H9 (cell line): ENCODE measurements at places on chromosomes 3 and 15. TPM values are rescaled to one million over a fixed set of nuclear protein-coding genes. Genes with fewer than 3 reads are reported as not detected.

The SI gene
- total RNA-seq, result not detected in 2 replicates

The DNAH12 gene
- not detected in 2 replicates for total RNA-seq

GRCh38 chr3:75248974-75249373 is 415.2 kb upstream of the FRG2C start:
- DNase-seq, result no peak

DNA sequence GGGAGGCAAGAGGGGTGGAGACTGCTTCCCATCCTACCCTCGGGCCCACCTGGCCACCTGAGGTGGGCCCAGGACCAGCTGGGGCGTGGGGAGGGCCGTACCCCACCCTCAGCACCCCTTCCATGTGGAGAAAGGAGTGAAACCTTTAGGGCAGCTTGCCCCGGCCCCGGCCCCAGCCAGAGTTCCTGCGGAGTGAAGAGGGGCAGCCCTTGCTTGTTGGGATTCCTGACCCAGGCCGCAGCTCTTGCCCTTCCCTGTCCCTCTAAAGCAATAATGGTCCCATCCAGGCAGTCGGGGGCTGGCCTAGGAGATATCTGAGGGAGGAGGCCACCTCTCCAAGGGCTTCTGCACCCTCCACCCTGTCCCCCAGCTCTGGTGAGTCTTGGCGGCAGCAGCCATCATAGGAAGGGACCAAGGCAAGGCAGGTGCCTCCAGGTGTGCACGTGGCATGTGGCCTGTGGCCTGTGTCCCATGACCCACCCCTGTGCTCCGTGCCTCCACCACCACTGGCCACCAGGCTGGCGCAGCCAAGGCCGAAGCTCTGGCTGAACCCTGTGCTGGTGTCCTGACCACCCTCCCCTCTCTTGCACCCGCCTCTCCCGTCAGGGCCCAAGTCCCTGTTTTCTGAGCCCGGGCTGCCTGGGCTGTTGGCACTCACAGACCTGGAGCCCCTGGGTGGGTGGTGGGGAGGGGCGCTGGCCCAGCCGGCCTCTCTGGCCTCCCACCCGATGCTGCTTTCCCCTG is 2.2 kb upstream of the FES start:
- DNase-seq, result no peak

DNA sequence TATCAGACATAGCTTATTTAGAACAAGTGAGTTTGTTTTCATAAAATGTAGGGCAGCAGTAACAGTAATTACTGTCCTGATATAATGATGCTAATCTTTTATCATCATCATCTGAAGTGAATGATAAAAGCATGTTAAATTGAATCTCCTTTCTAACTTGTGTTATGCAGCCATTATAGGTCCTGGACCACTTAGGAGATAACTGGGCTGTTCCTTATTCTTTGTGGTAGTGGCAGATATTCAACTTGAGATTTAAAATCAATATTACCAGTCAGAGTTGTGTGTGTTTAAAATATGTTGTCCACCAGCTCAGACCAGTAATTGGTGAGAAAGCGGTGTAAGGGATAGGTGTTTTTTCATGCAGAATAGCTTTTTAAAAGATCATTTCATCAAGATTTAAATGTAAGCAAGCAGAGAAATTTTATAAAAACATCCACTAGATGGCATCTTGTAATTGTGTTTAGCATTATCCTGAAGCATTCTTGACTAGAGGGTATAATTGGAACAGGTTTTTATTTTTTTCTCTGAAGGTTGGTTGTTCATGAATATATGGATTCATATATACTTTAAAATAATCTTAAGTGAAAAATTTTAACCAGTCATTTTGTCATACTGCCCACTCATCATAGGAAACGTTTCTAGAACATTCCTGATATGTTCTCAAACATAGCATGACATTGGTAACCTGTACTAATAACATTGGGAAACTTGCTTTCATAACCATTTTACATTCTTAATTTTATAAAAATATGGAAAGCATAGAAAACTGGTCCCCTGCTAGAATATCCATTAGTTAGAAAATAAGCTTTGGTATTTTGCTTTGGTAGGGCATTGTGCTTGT is 153.9 kb downstream of the BBX start:
- DNase-seq, result no peak

The CCNB2 gene
- 119 and 122 TPM in 2 replicates for total RNA-seq

- DNase-seq, result no peak
Observed at GRCh38 chr15:37253877-37254276, 153.5 kb upstream of the MEIS2 start.

The PPP2R3A gene
- 12.4 and 12.6 TPM in 2 replicates for total RNA-seq

DNA sequence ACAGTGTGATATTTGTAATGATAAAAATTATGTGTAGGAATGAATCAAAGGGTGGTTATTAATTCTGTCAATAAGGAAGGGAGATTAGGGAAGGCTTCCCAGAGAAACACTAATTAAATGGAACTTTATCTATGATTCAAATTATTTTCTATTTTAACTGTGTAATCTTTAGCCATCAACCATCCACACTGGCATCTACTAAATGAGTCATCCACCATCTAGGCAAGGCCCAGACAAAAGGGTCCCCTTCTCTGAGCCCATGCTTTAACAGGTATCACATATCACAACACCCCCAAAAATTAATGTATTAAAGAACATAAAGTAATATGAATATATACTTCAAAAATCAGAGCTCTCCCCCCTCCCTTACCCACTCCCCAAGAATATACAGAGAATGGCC is 19.9 kb upstream of the TPM1 start:
- DNase-seq, result no peak

DNA sequence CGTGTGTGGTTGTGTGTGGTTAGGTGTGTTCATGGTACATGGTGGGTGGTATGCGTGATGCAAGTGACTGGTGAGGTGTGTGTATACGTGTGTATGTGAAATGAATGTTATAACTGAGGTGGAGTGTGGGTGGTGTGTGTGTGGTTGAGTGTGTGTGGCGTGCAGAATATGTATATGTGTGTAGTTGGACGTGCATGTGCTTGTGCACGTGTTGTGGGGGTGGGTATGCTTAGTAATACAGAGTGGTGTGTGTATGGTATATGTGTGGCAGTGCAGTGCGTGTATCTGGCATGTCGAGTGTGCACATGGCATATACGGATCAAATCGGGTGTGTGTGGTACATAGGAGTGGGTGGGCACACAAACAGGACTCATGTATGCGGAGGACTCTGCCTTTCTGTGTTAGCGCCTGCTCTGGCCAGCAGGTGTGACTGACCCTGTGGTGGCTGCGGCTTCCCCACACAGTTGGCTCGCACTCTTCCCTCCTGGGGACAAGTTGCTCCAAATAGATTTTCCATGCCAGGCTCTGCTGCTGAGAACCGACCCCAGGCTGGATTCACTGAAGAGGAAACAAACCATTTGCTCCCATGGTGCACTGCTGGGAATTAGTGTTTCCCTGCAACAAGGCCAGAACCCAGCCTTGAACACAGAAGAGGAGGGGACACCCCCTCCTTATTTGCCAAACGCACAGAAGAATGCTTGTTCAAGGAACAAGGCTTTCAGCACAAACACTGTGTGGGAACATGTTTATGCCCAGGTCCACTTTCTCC is 1.2 kb upstream of the C3orf70 start:
- DNase-seq, result peak; percentile 56

The PCLAF gene
- total RNA-seq, result 65.6 and 74.5 TPM in 2 replicates

- DNase-seq, result no peak
Observed at GRCh38 chr15:81298611-81299010, 25.3 kb downstream of the STARD5 start.

DNA sequence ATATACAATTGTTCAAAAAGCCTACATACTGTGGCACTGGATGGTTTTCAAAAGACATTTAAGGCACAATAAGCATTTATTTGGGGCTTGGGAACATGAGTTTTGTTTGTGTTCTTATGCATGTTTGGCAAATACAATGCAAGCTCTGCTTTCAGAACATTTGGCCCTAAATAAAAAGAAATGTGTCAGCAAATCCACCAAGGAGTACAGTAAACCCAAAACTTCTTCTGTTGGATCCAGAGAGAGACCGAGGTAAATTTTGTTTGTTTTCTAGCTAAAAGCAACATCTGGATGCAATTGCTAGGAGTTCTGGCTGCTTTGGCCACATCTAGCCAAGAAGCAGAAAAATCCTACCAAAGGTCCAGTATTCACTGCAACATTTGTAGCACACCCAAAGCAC is 168.8 kb downstream of the DCLK3 start:
- DNase-seq, result no peak

DNA sequence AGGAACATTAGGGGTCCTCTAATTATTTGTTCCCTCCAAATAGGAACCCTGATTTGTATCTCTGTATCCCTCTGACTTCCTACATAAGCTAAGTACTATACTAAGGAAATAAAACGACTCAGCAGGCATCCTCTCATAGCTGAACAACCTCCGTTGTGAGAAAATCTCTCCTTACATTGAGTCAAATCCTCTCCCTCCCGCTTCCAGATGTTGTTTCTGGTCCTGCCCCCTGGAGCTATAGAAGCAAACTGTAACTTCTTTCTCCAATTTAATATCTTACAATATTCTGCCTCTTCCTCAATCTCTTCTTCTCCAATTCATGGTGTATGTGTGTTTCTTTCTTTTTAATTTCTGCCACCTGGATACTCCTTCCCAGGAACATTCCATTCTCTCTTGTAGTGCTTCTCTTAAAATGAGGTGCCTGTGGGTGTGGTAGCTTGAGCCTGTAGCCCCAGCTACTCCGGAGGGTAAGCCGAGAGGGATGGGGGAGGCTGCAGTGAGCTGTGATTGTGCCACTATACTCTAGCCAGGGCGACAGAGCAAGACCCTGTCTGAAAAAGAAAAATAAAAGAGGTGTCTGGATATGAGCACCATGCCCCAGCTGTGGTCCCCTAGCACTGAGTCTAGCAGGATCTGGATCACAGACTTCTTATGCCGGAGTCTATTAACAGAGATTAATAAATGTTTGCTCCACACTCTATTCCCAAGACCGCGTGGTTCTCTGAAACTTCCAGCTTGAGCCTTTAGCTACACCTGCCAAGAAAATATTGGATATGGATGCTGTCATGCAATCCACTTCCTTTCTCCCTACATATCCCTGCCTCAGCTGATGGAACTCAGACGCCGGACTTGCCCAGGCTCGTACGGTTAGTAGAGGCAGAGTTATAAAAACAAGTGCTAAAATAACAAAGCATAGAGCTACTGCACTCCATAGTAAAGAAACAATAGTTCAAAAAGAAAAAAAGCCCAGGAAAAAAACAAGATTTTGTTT is 42.9 kb upstream of the NEO1 start:
- no peak for DNase-seq

DNA sequence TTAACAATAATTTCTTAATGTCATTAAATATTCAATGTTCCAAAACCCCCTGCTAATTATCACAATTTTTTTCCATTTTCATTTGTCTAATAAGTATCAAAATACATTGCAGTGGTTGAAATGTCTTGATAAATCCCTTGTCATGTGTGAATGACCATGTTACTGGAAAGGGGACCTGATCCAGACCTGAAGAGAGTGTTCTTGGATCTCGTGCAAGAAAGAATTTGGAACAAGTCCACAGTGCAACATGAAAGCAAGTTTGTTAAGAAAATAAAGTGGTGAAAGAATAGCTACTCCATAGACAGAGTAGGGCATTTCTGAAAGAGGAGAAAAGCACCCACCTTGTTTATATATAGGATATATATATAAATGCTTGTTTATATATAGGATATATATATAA is 10.4 kb upstream of the SELENOK start:
- DNase-seq, result no peak

DNA sequence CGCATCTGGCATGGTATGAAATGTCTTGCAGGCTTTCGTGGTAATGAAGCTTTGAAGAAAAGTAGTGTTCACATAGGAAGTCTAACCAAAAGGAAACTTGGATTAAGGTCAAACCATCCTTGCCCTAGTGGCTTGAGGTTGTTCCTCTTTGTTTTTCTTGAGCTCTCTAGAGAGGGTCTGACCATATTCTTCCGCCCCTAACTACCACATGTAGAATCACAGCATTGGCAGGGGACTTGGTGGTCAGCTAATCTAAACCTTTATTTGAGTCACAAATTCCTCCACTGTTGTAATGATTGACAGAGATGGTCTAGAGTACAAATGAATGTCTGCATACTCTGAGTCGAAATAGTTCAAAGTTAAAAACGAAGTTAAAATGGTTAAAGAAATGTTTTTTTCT is 39.1 kb upstream of the PHLDB2 start:
- no peak for DNase-seq

The CHMP2B gene
- 38.5 and 39.3 TPM in 2 replicates for total RNA-seq
